ENCODE measurements at places on chromosomes 5 and 9.
A peak's percentile ranks its signal among the peaks of the same experiment; 100 is the strongest.

DNA sequence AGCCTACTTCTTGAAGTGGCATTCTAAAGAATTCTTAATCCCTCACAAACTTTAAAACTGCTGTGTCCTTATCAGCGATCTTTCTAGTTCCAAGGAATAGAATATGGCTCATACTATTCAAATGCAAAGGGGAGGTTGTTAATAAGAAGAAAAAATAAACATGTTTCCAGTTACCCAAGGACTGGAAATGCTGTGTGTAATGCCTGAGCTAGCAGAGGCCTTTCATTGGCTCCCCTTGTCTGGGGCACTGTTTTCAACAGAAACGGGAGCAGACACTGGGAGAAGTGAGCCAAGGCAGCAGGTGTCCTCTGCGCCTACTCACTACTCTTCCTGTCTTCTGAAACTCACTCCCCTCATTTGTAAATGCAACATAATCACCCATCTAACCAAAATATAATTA, 253.0 kb downstream of the MARCHF11 start:
- no peak for DNase-seq

GRCh38 chr5:144100702-144101101, 69.8 kb downstream of the YIPF5 start:
- no peak for DNase-seq

GRCh38 chr5:34609951-34610441, 46.1 kb upstream of the RAI14 start:
- peak; percentile 54 for DNase-seq

- DNase-seq: no peak
Measured at GRCh38 chr9:17609312-17610005, 30.6 kb downstream of the SH3GL2 start.

- DNase-seq: peak; percentile 57
Measured at GRCh38 chr5:116137544-116138378, 52.9 kb downstream of the COMMD10 start.
